Right renal cortex interstitium (tissue), 3 donors: ENCODE measurements at places on chromosomes 6 and 20. TPM values are rescaled to one million over a fixed set of nuclear protein-coding genes. Genes with fewer than 3 reads are reported as not detected.
A peak's percentile ranks its signal among the peaks of the same experiment; 100 is the strongest.

DNA sequence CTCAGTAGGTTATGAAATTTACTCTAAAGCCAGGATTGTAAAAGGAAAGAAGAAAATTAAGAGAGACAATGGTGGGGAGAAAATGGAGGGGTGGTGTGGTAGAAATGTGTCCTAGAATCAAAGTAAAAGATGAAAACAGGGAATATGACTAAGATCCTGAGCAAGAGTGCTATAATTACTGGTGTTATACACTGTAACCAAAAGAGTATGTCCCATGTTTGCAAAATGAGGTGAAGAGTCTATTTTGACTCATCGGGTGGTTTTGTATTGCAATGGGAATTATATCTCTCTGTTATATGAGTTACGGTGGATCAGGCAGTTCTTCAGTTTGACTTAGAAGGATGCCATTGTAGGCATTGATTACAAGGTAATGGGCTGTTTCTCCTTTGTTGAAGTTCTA is 8.5 kb downstream of the L3MBTL3 start:
- DNase-seq: no peak

Gene XKR7
- 0.33 TPM for polyA plus RNA-seq

DNA sequence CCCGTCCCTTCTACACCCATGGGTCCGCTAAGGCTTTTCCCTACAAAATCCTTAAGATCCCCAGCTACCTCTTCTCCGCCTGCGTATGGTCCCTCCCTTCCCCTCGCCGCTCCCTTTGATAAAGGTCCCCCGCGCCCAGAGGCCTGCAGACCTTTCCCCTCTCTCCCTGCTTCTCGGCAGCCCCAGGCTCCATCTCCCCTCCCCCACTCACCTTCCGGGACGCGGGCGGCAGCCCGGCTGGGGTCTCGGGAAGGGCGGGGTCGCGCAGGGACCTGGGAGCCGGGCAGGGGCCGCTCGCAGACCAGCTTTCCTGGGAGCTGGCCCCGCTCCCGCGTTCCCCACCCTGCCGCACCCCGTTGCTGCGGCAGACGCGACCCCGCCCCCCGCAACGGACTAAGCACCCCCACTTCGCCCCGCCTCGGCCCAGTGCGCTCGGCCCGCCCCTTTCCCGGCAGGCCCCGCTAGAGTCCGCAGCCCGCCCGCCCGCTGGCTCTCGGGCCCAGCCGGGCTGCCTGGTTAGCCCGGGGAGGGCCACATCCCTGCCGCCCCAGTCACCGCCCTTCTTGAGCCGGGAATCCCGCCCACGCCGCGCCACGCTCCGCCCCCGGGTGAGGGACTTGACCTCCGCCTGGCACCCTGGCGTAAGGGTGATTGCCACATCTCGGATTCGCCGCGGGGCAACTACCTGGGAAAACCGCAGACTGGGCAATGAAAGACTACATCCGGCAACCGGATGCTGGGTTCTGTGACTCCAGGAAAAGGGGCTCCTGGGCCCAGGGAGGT is at the start of gene FLOT1:
TSS of gene FLOT1 (minus strand) at position 372 of the 783 bp plus-strand sequence. CDS start 498 bp downstream, outside the sequence.
- DNase-seq: no peak

DNA sequence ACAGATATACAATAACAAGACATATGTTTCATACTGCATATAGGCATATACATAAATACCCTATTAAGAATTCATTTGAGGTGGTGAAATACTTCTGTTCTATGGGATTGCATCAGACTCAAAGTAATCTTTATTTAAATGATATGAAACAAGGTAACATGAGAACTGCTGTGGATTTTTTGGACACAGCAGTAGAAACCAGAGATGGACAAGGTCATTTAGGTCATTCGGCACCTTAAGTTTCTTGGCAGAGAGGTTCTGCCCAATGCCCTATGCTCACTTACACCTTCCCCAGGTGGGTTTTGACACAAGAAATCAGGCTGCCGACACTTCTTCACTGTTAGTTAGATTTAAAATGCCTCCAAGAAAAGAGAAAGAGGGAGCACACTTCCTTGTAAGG is 43.9 kb upstream of the RBM24 start:
- DNase-seq: no peak

- no peak for DNase-seq
Observed at GRCh38 chr6:142914369-142914768, 30.6 kb downstream of the HIVEP2 start.

DNA sequence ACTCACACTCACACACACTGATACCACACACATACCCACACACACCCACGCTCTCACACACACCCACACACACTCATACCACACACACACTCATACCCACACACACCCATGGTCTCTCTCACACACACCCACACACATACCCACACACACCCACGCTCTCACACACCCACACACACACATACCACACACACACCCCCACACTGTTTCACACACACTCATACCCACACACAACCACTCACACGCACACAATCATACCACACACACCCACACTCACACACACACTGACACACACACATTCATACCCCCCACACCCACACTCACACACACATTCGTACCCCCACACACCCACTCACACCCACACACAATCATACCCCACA is 158.1 kb downstream of the SMOC2 start:
- no peak for DNase-seq

GRCh38 chr6:106495014-106495413 is 134.3 kb downstream of the RTN4IP1 start:
- no peak for DNase-seq

- DNase-seq: no peak
Observed at GRCh38 chr6:135250751-135251497, 69.8 kb downstream of the MYB start.

Gene PACRG
- 20.7 TPM for polyA plus RNA-seq

- DNase-seq: peak; percentile 19
Observed at GRCh38 chr20:38878866-38879265, 47.4 kb upstream of the FAM83D start.

Gene PLA2G7
- 2.9 TPM for polyA plus RNA-seq

Gene LINC00237
- not detected for polyA plus RNA-seq

Gene PROKR2
- not detected for polyA plus RNA-seq

GRCh38 chr6:160398674-160399271 is 50.6 kb downstream of the SLC22A3 start:
- DNase-seq: no peak

DNA sequence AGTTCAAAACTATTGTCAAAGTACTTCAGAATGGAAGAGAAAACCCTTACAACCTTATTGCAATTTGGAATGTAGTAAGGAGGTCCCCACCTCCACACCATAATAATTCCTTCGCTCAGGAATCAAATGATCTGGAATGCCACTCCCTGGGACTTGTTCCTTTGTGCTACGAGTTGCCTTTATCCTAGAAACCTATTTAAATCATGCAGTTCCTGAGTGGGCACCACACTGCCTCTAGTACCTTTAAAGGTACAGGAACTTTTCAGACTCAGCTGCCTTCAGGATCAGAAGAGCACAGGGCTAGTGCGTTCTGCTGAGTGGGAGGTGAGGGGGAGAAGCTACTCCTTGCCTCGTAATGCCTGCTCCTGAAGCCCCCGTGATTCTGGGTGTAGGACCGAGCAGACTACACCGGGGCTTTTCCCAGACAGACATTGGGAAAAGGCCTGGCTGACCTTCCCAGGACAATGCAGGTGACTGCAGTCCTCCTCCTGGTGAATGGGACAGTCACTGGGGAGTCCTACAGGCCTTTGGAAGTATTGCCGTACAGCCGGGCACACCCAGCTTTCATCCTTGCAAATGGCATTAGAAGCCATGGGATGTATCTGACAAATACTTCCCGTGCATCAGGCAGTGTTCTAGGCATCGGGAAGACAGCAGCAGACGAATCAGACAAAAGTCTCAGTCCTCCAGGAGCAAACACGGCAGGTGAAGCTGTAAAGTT is 11.8 kb upstream of the TUBB2B start:
- no peak for DNase-seq

- no peak for DNase-seq
Observed at GRCh38 chr6:37897818-37898515, 78.4 kb downstream of the ZFAND3 start.

GRCh38 chr20:20849161-20849560 is 136.7 kb upstream of the RALGAPA2 start:
- DNase-seq: no peak

DNA sequence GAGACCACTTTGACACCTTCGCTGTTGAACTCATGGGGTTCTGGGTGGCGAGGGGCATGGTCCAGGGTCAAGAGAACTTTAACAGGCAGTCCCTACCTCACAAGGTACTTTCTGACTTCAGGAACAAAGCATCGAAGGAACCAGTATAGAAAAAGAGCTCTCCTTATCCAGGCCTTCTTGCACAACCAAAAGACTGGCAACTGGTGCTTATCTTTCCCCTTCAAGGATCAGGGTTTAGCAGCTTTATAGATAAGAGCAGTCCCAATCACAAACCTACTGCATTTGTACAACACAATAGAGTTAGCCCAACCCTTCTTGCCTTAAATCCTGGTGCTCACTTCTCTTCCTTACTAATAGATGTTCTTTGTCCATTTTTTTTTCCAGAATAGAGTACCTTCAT is 116.3 kb downstream of the SNX5 start:
- no peak for DNase-seq

GRCh38 chr6:34810017-34810882 is 18.4 kb downstream of the BLTP3A start:
- DNase-seq: no peak

GRCh38 chr6:166751051-166751595 is 124.1 kb upstream of the RPS6KA2 start:
- no peak for DNase-seq

Gene NFKBIE
- 10.6 TPM for polyA plus RNA-seq

Gene PTPRT
- polyA plus RNA-seq: 0.33 TPM

Gene MUCL3
- polyA plus RNA-seq: 0.07 TPM

Gene TRIM38
- 7.8 TPM for polyA plus RNA-seq

- DNase-seq: no peak
Observed at GRCh38 chr6:131764350-131764749, 43.5 kb upstream of the ENPP1 start.

GRCh38 chr6:29919506-29920445 is 22.6 kb upstream of the HLA-A start:
- DNase-seq: no peak

Gene SIRPB2
- polyA plus RNA-seq: 0.31 TPM

- DNase-seq: no peak
Observed at GRCh38 chr6:16238057-16238962, at the start of gene GMPR. GMPR (plus strand) TSS chr6:16238587; CDS start chr6:16238694, 107 bp downstream.

DNA sequence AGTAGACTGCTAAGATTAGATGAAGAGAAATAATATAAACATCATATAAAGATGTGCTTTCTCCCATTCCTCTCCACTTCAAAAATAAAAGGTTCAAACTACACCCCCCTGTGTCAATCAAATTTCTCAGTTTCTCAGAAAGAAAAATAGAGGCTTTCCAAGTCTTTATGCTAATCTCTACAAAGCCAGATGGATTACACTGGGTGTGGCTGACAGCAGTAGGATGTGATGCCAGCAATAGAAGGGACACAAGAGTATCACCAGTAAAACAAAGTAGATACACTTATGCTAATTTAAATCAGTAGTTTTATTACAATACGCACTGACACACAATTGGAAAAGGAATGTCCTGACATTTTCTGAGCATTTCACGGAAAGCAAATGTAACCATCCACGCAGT is 353.4 kb downstream of the RNGTT start:
- DNase-seq: no peak

Gene BMP2
- polyA plus RNA-seq: 19.5 TPM

DNA sequence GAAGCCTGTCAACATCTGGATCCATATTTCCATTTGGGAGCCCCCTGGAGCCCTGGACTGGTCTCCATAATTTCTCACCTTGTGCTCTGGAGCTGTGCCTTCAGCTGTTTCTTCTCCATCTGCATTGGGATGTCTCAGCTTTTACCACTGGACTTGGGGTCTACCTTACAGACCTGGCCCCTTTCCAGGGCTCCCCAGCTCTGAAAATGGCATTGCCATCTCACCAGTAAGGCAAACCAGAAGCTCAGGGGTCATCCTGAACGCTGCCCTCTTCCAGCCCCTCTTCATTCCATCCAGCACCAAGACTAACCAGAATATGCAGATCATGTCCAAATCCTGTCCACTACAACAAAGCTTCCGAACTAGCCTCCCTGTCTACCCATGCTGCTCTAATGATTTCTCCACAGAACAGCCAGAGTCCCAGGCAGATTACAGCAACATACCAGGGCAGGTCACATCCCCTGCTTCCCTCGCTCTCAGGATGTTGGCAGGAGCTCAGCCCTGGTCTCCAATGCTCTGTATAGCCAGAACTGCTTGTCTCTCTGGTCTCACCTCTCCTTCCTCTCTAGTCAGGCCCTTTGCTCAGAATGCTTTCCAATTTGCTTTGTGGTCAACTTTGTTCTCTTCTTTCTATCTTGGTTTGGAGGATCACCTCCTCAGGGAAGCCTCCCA is 17.7 kb upstream of the NNAT start:
- no peak for DNase-seq

- no peak for DNase-seq
Observed at GRCh38 chr6:73854998-73855718, 159.2 kb downstream of the CD109 start.

DNA sequence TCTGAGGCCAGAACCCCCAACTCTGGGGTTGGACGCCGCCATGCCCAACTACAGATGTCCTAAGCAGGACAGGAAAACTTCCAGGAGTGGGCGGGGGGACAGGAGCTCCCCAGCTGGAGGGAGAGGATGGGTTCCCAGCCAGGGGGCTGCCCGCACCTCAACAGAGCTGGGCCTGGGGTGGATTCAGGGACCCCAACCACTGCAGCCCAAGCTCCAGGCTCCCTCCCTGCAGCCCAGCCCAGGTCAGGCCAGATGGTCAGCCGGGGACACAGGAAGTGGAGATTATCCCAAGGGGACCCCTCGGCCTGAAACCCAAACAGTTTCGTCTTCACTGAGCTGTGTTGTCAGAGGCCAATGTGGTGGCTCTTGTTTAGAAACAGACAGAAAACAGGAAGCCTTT is 9.4 kb downstream of the LAMA5 start:
- no peak for DNase-seq

Gene SCUBE3
- polyA plus RNA-seq: 43.8 TPM

- no peak for DNase-seq
Observed at GRCh38 chr6:7684076-7684475, 41.8 kb upstream of the BMP6 start.

DNA sequence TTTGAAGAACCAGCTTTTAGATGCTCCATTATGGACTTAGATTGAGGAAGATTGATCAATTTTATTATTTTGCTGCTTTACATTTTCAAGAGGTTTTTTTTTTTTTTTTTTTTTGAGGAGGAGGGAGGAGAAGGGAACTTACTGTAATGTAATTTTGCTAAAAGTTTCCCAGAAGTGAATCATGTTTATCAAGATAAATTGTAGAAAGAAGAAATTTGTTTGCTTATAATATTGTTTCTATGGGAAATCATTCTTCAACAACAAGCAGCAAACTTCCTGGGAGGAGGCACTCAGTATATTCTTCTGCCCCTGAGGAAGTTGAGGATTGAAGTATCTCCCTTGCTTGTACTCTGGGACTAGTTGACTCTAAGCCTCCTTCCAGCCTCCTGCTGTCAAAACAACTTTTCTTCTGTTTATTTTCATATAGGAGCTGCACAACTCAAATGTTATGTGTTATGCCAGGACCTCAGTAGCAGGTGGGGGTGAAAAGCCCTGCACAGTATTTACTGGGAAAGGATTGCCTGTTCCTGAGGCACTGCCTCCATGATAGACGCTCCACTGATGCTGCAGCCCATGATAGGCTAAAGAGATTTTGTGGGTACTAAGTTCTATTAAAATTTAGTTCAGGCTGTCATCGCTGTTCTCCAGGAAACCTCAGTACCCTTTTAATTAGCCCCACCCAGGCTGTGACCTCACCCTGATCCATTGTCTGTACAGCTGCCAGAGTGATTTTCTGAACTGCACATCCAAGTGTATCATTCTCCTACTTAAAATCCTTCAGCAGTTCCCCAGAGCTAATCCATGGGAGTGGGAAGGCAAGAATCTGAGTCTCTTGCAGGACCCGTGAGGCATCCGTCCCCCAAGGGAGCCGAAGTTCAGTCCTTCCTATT is 51.9 kb downstream of the CARMIL1 start:
- no peak for DNase-seq

GRCh38 chr20:22802296-22802695 is 217.9 kb upstream of the FOXA2 start:
- no peak for DNase-seq

Gene FOXC1
- 82.5 TPM for polyA plus RNA-seq

Gene THBD
- 4.3 TPM for polyA plus RNA-seq
